ENCODE measurements at places on chromosomes 4 and X.

DNA sequence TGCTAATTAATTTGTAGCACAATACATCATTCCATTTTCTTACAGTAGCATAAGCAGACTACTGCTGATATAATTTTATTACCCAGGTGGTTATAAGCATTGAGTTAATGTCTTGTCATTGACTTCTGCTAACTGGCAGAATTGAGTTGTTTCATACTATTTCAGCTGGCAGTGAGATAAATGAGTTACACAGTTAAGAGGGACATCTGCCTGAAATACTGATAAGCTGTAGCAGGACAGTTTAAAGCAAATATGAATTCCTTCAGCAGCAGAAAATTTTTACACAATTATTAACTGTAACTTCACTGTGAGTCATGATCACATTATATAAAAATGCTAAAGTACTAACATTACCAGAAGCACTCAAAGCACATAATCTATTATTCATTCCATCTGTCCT, 326.8 kb downstream of the INPP4B start:
- peak; percentile 6 for DNase-seq

DNA sequence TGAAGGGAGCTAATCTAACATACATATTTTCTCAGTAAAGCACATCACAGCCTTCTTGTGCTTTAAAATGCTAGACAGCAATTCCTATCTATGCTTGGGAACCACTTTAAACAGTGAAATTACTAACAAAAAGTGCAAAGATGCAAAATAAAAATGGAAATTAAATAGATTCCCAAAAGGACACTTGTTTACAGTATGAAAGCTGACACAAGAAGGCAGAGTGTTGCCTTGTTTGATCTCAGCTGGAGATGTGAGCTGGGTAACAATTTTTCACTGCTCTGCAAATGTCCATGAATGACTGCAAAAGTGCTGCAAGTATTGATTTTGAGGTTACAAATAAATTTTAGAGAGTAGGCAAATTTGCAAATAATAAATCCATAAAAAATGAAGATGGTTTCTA, 22.3 kb downstream of the GRIA2 start:
- no peak for DNase-seq

GRCh38 chr4:59841698-59842097, 1358.4 kb upstream of the ADGRL3 start:
- no peak for DNase-seq

DNA sequence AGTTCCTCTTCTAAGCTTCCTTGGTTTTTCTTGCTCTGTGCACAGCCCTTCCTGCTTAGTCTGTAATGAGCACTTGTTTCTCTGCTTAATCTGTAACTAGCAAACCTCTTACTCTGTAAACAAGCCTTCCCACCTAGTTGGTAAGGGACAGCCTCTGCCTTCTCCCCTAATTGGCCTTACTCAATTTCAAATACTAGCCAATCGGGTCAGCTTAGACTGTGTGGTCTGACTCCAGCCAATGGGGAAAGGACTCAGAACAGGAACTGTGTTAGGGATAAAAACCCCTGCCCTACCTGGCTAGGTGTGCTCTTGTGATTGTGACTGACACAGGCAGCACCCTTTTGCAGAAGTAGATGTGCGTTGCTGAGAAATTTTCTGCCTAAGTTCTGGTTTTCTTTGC, 136.5 kb upstream of the AADAT start:
- DNase-seq, result no peak

- no peak for DNase-seq
These were observed 28.6 kb upstream of the MXD4 start for GRCh38 chr4:2290488-2290887.

- no peak for DNase-seq
These were observed 206.8 kb downstream of the SMARCA1 start for GRCh38 chrX:129316461-129316860.

- no peak for DNase-seq
These were observed 110.7 kb downstream of the CCSER1 start for GRCh38 chr4:90237751-90238530.

- DNase-seq, result no peak
These were observed 10.1 kb downstream of the C4orf50 start for GRCh38 chr4:6008092-6008551.

DNA sequence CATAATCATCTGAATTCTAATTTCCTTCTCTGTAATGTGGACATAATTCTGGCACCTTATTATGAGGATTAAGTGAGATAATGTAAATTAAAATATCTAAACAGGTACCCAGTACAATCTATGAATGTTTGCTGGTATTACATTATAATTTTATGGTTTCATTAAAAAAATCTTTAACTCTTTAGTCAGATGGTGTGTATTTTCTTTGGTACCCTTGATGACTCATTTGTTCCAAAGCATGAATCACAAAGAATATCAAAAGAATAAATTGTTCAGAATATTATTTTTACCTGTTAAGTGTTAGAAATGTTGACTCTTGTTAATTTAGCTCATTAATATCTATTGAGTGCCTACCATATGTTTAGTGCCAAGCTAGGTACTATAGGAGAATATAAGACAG, 74.3 kb downstream of the SNX25 start:
- peak; percentile 37 for DNase-seq

DNA sequence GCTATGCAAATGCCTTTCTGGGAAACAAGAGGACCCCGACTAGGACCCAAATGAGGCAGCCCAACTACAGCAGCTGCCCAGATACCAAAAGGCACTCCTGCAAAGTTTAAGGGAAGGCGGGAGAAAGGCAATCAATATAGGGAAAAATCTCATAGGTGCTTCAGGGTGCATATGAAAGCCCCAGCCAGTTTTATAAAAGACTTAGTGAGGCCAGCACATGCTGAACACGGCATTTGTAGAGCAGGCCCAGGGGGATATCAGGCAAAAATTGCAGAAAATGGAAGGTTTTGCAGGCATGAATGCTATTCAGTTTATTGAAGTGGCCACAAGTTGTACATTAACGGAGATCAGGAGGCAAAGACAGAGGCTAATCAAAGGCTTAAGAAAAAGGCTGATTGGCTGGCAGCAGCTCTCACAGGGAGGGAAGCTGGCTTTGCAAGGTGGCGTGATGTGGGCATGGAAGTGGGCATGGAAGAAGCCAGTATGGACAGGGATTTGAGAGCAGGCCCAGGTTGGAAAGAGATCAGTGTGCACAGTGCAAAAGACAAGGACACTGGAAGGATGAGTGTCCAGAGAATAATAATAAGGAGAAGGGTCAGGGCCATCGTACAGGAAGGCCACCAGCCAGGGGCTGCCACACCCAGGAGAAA, 37.7 kb upstream of the UGT2B7 start:
- DNase-seq, result no peak

DNA sequence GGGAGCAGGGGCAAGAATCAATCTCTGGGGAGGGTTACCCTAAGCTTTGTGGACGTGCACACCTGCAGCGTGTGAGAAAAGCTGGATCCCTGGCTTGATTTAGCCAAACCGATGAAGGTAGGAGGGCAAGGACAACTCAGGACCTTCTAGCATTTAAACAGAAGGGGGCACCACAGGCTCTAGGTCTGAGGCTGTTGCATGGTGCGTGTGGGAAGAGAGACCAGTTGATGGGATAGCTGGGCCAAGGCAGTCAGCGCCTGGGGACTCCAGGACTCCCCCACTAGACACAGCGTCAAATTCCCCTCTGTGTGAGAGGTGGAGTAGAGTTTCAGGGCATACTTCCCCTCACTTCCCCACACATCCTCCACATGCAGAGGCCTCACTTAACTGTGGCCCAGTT, 4.3 kb downstream of the GABRQ start:
- peak; percentile 2 for DNase-seq

DNA sequence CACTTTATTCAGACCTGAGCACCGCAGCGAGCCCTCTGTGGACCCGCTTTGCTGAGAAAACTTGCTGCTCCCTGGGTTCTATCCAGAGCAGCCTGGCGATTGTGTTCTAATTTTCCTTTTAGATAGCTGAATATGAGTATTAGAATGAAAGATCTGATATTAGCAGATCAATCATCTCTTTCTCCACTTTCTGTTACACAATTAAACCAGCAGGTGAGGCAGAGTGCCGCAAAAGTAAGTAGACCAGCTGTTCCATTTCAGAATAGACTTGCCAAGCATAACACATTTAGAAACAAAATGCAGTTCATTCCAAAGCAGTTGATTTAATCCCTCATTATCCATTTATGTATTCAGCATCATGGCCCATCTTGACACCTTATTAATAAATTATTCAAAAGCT, 58.6 kb downstream of the PALLD start:
- no peak for DNase-seq

DNA sequence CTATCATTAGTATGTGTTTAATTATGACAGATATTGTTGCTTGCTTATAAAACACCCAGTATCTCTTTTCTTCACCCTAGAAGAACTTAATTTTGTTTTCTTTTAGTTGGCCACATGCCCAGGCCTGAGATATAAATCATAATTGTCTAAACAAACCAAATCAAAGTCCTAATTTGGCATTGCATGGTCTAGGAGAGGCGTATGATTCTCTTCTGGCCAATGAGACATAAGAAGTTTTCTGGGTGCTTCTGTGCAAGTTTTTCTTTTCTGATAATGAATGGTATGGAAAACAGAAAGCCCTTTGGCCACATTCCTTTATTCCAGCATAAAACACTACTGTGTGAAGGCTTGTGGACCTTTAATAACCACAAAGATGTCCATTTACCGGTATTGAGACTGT, 192.9 kb upstream of the CTSO start:
- DNase-seq, result no peak

DNA sequence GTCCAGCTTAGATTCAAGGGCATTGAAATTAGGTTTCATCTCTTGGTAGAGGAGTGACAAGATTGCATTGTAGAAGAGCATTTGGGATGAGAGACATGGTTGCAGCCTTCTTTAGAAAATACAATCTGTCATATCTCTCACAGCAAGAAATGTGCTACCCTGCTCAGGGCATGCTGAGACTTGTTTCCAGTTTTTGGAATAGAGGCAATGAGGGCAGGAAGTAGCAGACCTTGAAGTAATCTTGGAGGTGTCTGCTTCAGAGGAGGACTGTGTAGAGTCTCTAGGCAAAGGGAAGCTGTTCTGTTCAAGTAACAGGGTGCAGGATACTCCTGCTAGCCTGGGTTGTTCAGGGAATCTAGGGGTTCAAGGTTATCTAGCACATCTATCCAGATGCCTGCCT, 116.1 kb upstream of the ZNF827 start:
- no peak for DNase-seq

GRCh38 chrX:77597090-77597489, 149.9 kb downstream of the FGF16 start:
- DNase-seq, result peak; percentile 55

DNA sequence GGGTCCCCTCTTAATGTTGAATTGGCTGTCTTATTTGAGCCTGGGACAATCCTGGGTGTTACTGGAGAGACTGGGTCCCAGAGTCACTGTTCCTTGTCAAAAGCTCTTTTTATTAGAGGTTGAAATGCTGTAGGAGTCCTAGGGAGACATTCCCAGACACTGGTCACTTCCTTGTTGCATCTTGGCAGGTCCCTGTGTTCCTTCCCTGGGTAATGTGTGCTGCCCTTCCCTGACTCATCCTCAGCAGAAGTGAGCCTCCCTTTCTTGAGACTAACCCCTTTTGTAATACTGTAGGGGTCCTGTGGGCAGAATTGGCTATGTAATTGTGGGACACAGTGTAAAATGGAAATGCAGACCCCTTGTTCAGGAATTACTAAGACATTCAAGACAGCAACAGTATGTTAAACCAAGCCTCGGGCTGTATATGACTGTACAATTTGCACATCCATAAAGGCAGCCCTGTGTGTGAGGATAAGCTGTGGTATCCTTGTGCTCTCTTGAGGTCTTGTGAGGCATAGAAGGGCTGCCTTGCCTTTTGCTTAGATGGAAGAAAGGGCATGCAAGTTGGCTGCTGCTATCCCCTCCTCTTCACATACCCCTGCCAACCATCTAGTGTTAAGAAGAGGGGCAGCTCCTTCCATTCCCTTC, 53.5 kb downstream of the DCLK2 start:
- DNase-seq, result peak; percentile 34

GRCh38 chrX:47187106-47187677, 6.4 kb upstream of the UBA1 start:
- no peak for DNase-seq

- DNase-seq, result no peak
These were observed 81.6 kb downstream of the BANK1 start for GRCh38 chr4:101871962-101872676.

GRCh38 chrX:41664908-41665307, 23.9 kb upstream of the GPR34 start:
- DNase-seq, result no peak

GRCh38 chrX:28189011-28189410, 207.8 kb upstream of the DCAF8L1 start:
- peak; percentile 21 for DNase-seq

GRCh38 chr4:38740303-38740702, 42.5 kb downstream of the TLR10 start:
- DNase-seq, result no peak

- DNase-seq, result peak; percentile 47
These were observed 176.5 kb upstream of the NRK start for GRCh38 chrX:105645667-105646357.

DNA sequence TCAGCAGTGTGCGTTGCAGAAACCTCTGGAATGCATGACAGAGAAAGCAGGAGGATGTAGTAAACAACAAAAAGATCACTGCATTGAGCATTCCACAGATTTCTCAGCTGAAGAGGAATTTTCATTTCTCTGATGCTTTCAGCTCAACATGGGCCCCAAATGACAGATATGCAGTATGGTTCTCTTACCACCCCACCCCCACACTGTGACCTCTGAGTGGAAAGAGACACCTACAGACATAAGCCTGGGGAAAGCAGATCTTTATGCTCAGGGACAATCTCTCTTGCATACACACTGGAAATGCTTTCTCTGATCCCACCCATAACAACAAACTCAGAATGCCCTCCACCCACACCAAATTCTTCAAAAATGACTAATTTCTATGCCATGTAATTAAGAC, 983.7 kb upstream of the LCORL start:
- DNase-seq, result no peak

GRCh38 chr4:1055721-1056590, 44.5 kb downstream of the FGFRL1 start:
- no peak for DNase-seq

DNA sequence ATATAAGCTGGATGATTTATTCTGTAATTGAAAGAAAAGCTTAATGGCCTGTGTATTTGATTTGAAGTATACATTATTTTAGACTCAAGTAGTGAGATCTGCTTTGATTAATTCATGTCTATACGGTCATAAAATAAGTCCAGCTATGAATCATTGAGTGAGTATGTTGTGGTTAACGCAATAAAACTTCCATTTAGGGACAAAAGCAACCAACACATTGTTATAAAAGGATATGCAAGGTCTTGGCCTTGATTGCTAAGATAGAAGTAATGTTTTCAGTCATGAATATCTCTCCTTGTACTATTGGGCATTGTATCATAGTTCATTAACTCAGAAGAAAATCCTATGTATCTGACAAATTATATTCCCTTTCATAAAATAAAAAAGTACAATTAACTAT, 162.1 kb downstream of the EPHA5 start:
- peak; percentile 89 for DNase-seq

Measured in HCEC 1CT (cell line).